ENCODE measurements at places on chromosomes 16 and 17.

GRCh38 chr16:66600477-66600876, 4.0 kb upstream of the CMTM3 start:
- no peak for DNase-seq

- DNase-seq, result no peak
Measured at GRCh38 chr17:9241371-9241712, 220.0 kb downstream of the NTN1 start.

GRCh38 chr17:63019138-63019873, 53.3 kb downstream of the TANC2 start:
- DNase-seq, result no peak

- no peak for DNase-seq
Measured at GRCh38 chr17:6475411-6475810, 31.2 kb downstream of the PIMREG start.

- no peak for DNase-seq
Measured at GRCh38 chr16:56259425-56259779, 68.1 kb downstream of the GNAO1 start.

DNA sequence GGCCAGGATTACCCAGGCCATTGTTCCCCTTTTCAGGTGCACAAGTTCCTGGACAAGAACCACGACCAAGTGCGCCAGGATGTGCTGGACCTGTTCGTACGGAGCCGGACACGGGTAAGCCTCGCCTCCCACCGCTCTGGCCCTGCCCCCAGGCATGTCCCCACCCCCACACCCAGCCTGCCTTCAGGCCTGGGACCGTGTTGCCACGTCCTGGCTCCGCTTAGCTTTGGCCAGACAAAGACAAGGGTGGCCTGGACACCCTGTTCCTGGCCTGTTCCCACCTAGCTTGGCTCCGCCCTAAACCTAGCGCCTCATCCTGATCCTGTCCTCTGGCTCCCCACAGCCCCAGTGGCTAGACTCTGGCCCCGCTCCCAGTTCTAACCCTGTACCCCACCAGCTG, 30.9 kb downstream of the MYO15A start:
- no peak for DNase-seq

DNA sequence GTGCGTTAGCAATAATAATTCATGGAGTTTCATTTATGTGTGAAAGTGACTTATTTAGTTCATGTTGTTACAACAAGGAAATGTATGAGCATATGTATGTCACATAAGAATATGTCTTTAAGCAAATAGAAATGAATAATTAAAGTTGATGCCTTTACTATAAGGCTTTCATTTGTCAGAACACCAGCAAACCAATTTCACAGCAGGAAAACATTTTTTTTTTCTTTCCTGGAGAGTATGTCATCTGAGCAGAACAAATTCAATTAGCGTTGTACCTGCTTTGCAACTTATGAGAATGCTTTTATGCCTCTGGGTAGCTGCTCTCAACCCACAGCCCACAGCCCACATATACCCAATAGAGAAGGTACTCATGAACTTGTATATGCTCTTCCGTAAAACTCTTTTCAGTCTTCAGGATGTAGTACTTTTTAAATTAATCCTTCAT, 26.3 kb upstream of the APOH start:
- DNase-seq, result no peak

GRCh38 chr16:2529961-2530628, 1.1 kb downstream of the CEMP1 start:
- no peak for DNase-seq

DNA sequence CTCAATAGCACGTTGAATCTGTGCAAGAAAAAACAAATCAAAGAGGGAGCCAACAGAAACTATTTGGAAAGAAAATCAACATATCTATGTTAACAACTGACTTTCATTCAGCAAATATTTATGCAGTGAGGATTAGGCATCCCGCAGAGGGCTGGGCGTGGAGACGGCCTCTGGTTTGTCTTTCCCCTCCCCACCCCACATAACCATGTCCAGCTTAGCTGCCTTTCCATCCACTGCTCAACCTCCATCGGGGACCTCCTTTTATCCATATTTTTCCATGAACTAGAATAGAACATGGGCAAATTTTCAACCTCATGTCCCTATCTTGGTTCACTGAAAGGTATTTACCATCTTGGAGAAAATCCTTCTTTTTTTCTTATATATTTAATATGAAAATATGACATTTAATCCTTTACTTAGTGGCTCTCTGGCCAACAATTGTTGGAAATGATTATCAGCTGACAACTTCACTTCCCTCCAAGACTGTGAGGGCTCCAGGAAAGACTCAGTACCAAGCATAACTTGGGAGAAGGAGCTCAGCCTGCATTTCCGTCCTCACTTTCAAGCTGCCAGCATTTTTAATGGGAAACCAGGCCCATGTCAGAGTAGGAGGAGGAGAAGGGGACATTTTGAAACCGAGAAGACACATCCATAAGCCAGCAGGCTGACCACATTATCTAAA, 462.6 kb upstream of the MAF start:
- DNase-seq, result no peak
